ENCODE measurements at places on chromosomes 12 and 14.

DNA sequence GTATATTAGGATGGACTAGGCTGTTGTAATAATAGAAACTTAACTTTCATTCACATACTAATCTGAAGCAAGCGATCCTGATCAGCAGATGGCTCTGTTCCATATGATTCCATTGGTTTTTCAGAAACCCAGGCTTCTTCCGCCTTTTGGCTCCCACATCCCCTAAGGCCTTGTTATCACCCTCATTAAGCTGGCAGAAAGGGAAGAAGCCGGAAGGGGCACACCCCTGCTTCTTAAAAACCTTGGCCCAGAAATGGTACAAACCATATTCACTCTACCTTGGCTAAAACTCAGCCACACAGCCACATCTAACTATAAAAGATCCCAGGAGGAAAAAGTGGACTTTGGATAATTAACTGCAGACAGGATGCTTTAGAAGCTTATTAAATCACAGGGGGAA lies 329.2 kb downstream of the PCNX1 start:
- DNase-seq: no peak

GRCh38 chr14:60573943-60574495 lies 65.1 kb downstream of the SIX6 start:
- DNase-seq: no peak

DNA sequence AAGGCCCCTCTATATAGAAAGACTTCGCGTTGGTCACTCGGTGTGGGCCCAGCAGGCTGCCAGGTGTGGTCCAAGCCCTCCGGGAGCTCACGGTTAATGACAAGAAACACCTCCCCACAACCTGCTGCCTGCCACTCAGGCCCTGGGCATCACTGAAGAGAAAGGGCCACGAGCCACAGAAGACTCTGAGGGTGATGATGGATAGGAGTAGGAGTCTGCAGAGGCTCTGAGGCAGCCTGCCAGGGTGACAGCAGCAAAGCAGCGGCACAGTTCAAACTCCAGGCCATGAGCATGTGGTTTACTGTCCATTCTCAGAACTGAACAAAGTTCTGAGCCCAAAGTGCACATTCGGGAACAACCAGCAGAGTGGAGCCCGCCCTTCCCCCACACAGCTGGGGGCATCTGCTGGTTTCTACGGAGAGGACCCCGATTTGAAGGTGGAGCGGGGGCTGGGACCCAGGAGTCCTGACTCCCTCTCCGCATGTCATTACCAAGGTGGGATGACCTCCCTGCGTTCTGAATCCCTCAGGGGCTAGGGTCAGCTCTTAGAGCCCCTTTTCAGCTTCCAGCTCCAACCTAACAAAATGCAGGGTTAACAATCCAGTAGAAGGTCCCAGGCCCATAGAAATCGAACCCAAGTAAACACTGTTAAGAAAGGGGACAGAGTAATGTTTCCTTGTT lies 65.8 kb downstream of the VWF start:
- DNase-seq: no peak

DNA sequence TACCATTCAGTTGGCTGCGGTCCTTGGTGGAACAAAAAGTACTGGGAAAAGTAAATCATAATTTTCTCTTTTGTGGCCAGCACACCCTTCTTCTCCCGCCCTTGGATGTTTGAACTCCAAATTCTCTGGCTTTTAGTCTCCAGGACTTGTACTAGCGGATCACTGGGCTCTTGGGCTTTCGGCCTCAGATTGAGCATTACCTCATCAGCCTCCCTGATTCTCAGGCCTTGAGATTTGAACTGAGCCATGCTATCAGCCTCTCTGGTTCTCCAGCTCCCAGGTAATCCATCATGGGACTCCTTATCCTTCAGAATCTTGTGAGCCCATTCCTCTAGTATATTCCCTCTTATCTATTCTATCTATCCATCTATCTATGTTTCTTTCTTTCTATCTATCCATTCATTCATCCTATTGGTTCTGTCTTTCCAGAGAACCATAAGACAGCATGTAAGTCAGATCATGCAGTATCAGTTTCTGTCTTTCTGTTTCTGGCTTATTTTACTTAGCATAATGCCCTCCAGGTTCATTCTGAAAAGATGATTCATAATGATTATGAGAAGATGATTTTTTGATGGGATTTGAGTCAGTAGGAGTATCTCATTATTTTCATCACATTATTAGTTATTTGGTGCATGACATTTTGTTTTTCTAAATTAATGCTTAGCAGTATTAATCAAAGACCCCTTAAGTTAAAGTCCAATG lies 814.9 kb downstream of the LRFN5 start:
- no peak for DNase-seq

- no peak for DNase-seq
Measured at GRCh38 chr14:91364524-91365270, 52.9 kb downstream of the CCDC88C start.

- DNase-seq: no peak
Measured at GRCh38 chr12:15701206-15701605, 88.0 kb downstream of the EPS8 start.

DNA sequence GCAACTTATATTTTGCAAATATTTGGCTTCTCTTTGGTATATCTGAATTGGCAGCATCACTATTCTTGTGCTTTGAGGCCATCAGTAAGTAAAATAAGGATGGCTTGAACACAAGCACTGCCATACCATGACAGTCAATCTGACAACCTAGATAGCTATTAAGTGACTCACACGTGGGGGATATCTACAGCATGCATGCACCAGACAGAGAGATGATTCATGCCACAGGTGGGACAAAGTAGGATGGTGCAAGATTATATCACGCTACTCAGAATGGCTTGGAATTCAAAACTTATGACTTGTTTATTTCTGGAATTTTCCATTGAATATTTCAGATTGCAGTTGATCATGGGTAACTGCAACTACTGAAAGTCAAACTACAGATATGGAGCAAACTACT lies 675.6 kb upstream of the MDGA2 start:
- no peak for DNase-seq

GRCh38 chr14:92471919-92472318 lies 41.7 kb upstream of the RIN3 start:
- peak; percentile 79 for DNase-seq

- DNase-seq: no peak
Measured at GRCh38 chr12:18643681-18644080, 94.1 kb downstream of the PLCZ1 start.

GRCh38 chr12:14278294-14278953 lies 87.1 kb upstream of the ATF7IP start:
- no peak for DNase-seq

- no peak for DNase-seq
Measured at GRCh38 chr14:102084931-102085330, 1.9 kb downstream of the HSP90AA1 start.

DNA sequence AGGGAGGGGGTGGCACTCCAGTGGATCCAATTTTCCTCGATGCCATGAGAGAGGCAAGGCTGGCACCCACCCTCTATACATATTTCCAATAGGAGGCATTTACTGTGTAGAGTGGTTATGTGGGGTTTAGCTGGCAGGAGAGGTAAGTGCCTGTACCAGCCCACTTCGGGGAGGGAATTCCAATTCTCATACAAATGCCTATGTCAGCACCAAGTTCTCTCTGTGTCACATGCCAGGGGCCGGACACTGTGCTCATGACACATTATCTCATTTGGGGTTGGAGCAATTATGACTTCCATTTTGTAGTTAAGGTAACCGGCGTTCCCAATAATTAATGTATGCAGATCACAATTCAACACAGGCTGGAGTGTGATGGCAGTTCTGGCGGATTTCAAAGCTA lies 284.3 kb downstream of the KSR2 start:
- no peak for DNase-seq

DNA sequence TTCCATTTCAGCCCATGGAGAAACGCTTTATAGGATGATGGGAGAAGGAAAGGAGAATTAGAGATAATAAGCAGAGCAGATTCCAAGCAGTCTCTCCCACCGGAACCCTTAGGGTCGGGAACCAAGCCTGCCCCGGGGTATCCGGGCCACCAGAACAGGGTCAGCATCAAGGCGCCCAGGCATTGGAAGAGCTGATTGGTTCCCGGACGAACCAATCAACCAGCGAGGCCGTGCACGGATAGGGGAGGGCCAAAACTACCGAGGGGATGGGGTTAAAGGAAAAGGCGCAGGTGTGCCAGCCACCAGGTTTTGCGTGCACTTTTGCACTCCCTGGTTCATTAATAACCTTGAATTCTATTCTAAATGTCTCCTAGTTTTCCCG lies 1.7 kb downstream of the PPM1H start:
- DNase-seq: peak; percentile 83

DNA sequence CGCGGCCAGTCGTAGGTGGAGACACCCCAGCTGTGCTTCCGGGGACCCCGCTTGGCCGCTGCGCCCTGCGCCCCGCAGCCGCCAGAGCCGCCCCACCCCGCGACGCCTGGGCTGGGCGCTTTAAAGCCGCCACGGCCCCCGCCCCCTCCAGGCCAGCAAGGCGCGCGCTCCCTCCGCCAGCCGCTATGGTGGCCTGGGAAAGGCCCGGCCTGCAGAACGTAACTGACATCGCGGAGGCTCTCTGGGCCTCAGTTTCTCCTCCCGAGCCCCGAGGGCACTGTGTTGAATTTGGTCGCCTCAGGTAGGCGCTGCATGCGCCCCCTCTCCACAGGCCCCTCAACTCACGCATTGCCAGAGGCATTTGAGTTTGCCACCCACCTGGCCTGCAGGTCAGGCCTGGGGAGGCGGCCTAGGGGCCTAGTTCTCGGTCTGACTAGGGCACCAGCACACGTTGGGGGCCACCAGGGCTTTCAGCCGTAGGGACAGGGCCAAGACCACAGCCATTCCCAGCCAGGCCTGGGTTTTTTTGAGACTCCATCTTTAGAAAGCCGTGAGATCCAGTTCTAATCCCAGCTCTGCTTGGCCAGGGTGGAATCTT lies at the start of gene NGB:
TSS of gene NGB (minus strand) at position 94 of the 598 bp plus-strand sequence. CDS start 269 bp downstream, outside the sequence.
- no peak for DNase-seq

GRCh38 chr14:50037240-50037639 lies 79.1 kb downstream of the VCPKMT start:
- no peak for DNase-seq

GRCh38 chr12:52662918-52663229 lies 10.9 kb upstream of the KRT2 start:
- DNase-seq: no peak

DNA sequence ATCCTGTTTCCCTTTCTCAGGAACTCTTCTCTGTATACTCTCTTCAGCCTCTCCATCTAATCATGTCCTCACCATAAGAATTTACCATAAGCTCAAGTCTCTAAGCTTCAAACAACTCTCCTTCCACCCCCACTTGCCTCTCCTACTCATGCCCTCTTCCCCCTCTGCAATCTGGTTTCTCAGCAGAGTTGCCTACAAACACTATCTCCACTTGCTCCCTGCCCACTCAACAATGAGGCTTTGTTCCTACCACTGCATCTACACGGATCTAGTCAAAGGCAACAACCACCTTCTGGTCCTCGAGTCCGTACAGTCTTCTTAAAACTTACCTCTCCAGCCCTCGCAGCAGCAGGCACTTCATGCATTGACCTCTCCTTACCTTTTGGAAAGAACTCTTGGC lies 17.2 kb upstream of the FBLN5 start:
- no peak for DNase-seq

GRCh38 chr12:89333564-89334252 lies 18.6 kb downstream of the DUSP6 start:
- DNase-seq: no peak

- no peak for DNase-seq
Measured at GRCh38 chr14:94337274-94337673, 14.1 kb upstream of the SERPINA6 start.

DNA sequence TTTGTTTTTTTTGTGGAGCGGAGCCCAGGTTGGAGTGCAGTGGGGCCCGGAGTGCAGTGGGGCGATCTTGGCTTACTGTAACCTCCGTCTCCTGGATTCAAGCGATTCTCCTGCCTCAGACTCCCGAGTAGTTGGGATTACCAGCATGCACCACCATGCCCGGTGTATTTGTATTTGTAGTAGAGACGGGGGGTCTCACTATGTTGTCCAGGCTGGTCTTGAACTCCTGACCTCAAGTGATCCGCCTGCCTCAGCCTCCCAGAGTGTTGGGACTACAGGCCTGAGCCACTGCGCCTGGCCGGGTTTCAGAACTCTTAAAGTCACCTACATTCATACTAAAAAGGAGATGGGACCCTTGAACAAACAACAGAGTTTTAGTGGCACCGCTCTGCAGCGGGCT lies 52.7 kb downstream of the KRT80 start:
- DNase-seq: no peak

GRCh38 chr14:28987516-28987915 lies 220.9 kb downstream of the FOXG1 start:
- no peak for DNase-seq

DNA sequence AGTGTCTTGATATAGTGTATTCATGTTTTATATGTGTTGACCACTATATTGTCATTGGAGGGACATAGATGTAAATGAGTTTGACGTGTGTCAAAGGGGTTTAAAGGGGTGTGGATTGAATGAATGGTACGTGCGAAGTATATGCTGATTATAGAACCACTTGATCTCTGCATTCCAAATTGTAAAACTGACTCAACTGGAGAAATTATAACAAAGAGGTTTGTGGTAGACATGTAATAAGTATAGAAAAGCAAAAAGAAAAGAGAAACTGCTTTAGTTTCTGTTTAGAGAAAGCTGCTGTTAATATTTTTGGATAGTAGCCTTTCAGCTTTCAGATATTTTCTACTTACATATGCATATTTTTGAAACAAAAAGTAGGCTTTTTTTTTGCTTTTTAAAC lies 8.9 kb upstream of the MYRFL start:
- no peak for DNase-seq

- DNase-seq: no peak
Measured at GRCh38 chr12:28409892-28410291, 219.6 kb downstream of the CCDC91 start.

All from iPS-NIHi11 (cell line).